ENCODE measurements at places on chromosomes 7 and 10. TPM values are rescaled to one million over a fixed set of nuclear protein-coding genes. Genes with fewer than 3 reads are reported as not detected.

The CTNNA3 gene
- total RNA-seq = 0.79 TPM

GRCh38 chr10:82335831-82336230 lies 460.8 kb downstream of the NRG3 start:
- no peak for DNase-seq

GRCh38 chr7:41918597-41918996 lies 215.7 kb upstream of the INHBA start:
- DNase-seq = peak; percentile 60

DNA sequence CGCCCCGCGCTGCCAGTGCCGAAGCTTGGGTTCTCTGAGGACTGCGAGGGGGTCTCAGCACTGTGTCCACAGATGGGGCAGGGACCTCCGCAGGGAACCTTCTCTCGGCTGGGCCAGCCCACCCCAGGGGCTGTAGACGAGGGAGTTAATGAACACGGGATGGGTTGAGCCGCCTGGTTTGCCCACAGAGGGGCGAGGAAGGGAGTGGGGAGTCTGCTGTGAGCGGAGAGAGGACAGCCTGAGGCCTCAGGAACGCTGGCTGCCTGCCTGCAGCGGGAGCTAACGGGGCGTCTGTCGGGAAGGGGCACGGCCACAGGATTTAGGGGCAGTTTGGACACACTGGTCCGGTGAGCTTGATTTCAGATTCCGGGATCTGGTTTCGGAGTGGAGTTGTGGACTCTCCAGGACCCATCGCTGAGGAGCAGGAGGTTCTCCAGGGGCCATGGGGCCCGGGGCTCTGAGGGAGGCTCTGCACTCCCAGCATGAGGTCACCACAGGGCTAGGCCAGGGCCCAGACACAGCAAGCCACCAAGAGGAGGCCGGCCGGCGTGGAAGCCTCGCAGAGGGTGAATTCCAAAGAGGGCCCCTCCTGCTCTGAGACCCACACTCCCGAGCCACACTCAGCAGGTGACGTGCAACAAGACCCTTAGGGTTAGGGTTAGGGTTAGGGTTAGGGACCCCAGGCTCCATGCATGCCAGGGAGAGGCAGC lies 19.0 kb upstream of the FAM20C start:
- no peak for DNase-seq

The PRSS37 gene
- not detected for total RNA-seq

DNA sequence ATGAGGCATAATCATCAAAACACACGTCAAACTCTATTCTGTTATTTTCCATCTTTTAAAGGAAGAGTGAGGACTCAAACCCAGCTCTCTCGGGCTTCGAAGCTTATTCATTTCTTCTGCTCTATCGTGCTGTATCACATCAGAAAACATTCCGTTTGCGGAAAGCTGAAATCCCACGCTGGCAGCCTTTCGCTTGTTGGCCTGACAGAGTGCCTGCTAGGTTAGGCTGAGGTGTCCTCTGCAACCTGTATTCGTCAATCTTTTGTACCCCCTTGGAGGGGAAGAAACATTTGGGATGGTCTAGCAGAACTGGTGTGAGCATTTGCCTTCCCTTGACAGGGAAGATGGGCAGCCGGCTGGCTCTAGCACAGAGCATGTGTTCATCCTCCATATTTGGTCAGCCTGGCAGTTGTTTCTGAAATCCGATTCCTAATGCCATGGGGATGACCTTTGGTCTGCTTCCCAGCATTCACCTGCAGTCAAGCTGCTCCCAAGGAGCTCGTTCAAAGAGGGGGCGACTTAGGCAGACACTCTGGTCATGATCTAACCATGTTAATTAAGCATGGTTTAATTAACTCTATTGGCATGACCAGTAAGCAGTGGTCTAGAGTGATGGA lies 55.2 kb downstream of the TACC2 start:
- DNase-seq = no peak

DNA sequence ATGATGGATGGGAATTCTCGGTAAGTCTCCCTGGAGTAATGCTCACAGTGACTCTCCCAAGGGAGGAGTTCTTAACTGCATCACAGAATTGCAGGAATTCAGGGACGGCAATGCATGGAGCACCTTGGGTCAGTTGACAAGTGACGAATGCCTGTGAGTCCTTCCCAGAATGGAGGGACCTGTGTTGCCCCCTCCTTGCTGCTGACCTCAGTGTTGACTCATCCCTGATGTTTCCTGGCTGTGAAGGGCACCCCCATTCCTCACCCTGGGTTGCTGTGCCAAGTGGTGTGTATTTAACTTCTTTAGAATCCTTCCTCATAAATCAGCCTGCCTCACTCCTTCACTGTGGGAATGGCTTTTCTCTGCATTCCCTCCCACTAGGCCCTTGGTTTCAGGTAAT lies 98.9 kb downstream of the LRMDA start:
- DNase-seq = peak; percentile 99

- no peak for DNase-seq
Measured at GRCh38 chr7:1676550-1677078, 6.5 kb downstream of the ELFN1 start.

GRCh38 chr7:71332207-71332606 lies 200.3 kb downstream of the GALNT17 start:
- no peak for DNase-seq

DNA sequence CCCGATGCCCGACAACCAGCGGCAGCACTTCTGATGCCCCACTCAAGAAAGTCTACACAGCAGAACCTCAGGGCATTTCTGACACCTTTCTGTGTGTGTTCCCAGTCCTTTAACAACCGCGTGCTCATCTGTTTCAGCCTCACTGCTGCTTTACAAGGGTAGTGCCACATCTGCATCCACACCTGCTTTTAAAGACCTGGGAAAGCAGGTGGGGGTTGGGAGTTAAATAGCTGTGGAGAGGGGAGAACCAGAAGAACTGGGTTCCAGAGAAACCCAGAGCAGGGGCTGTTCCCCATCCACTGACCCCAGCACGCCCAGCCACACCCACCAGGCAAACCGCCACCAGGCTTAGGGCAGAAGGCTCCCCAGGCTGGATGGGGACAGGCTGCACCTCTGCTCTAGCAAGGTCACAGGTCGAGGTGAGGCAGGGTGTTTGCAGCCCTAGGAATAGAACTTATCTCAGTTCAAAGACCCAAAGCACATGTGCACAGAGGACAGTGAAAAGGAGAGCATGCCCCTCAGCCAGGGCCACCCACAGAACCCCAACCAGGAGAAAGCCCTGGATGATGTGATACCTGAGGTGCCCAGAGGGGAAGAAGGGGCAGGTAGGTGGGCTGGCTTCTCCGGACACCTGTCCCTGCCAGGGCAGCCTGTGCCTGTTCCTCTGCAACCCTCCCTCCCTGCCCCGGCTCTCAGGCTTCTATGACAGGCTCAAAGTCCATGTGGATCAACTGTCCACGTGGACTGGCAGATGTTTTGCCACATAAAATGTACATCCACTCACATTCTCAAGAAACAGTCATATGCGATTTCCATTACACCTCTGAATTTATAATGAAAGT lies 51.3 kb downstream of the COBL start:
- no peak for DNase-seq

The GSTK1 gene
- 139 TPM for total RNA-seq

- DNase-seq = peak; percentile 10
Measured at GRCh38 chr10:30463944-30464451, 30.0 kb downstream of the MAP3K8 start.

GRCh38 chr7:32577421-32577820 lies 82.1 kb downstream of the AVL9 start:
- no peak for DNase-seq

- DNase-seq = no peak
Measured at GRCh38 chr10:34602478-34602877, 212.6 kb downstream of the PARD3 start.

The CYP2C19 gene
- total RNA-seq = not detected

All from kidney epithelial cell (primary cell).